ENCODE measurements at places on chromosomes 3 and 15.

GRCh38 chr3:72633534-72633933 is 214.7 kb downstream of the SHQ1 start:
- DNase-seq: no peak

DNA sequence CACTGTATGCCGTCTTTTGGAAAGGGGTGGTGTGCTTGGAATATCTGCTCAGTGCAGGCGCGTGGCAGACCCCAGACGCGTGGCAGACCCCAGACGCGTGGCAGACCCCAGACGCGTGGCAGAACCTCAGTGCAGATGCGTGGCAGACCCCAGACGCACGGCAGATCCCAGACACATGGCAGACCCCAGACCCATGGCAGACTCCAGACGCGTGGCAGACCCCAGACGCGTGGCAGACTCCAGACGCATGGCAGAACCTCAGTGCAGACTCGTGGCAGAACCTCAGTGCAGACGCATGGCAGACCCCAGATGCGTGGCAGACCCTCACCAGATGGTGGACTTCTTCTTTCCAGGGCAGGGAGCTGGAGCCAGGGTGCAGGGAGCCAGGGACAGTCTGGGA is 637 bp upstream of the MUC4 start:
- no peak for DNase-seq

- DNase-seq: peak; percentile 26
Measured at GRCh38 chr3:126752303-126753190, 48.5 kb downstream of the CHCHD6 start.

GRCh38 chr15:68930268-68931022 is at the start of gene SPESP1:
TSS of gene SPESP1 (plus strand) at chr15:68930525. CDS start at chr15:68930654, 129 bp downstream.
- no peak for DNase-seq

GRCh38 chr15:25864966-25865365 is 1.8 kb upstream of the ATP10A start:
- no peak for DNase-seq

DNA sequence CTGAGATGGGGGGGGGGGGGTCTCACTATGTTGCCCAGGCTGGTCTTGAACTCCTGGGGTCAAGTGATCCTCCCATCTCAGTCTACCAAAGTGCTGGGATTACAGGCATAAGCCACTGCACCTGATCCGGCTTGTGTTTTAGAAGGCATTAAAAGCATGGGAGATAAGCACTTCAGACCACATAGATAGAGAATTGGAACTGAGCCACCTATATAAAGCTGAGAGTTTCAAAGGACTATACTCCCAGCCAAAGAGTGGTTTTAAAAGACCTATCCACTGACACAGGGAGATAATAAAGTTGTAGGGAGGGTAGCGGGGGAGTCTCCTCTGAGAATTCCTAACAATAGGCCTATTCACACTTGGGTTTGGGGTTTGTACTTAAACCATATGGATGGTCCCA is 34.8 kb downstream of the DENND4A start:
- no peak for DNase-seq

DNA sequence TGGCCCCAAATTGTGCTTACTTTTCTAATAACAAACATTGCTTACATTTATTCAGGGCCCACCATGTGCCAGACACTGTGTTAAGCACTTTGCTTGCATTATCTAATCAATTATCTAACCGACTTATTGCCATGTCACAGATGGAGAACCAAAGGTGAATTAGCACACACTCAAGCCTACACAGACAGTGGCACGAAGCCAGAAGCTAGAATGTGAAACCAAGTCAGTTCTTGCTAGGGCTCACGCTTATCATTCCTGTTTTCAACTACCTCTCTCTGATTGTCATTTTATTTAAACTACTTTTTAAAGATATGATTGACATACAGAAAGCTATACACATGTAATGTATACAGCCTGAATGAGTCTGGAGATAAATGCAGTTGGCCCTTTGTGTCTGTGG is 215.7 kb upstream of the CFAP20DC start:
- DNase-seq: no peak

- no peak for DNase-seq
Measured at GRCh38 chr15:72559781-72560180, 85.7 kb downstream of the ARIH1 start.

DNA sequence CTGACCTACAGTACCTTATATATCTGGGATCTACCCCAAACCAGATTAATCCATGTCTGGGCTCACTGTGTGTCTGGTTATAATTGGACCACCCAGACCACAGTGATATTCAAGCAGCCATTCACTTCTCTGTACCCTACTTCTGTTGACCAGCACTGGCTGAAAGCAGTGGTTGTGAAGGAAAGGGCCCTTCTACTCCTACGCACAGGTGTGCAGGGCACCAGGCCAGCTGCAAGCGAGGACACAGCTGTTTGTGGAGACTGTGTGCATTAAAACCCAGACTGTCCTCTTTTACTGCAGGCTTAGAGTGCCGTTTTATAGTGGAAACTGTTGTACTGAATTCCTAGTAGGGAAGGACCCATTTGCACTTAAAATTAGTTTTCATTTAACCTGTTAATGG is 29.5 kb downstream of the CTDSPL start:
- DNase-seq: no peak

- DNase-seq: no peak
Measured at GRCh38 chr3:22922317-22922716, 280.8 kb upstream of the UBE2E2 start.

- no peak for DNase-seq
Measured at GRCh38 chr3:159045279-159045885, 243.5 kb downstream of the MFSD1 start.

- DNase-seq: no peak
Measured at GRCh38 chr3:59545374-59545773, 495.5 kb upstream of the CFAP20DC start.

GRCh38 chr3:55405436-55405835 is 81.7 kb downstream of the WNT5A start:
- DNase-seq: no peak

DNA sequence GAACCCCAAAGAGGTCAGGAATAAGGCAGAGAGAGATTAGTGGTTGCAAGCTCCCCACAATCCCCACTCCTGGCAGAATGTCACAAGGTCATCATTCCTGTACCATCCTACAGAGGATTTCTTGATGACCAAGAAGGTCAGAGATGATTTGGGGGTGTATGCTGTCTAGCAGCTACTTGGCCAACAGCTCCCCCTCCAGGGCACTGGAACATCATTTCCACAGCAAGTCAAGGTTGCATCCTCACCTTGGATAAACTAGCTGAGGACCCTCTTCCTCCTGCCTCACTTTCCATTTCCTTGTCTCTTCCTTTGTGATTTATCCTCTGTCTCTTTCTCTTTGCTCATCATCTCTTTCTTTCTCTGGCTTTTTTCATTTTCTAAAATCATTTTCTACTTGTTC is 106.3 kb downstream of the PROS1 start:
- DNase-seq: no peak

GRCh38 chr15:59819092-59819491 is 130.0 kb upstream of the BNIP2 start:
- peak; percentile 10 for DNase-seq

DNA sequence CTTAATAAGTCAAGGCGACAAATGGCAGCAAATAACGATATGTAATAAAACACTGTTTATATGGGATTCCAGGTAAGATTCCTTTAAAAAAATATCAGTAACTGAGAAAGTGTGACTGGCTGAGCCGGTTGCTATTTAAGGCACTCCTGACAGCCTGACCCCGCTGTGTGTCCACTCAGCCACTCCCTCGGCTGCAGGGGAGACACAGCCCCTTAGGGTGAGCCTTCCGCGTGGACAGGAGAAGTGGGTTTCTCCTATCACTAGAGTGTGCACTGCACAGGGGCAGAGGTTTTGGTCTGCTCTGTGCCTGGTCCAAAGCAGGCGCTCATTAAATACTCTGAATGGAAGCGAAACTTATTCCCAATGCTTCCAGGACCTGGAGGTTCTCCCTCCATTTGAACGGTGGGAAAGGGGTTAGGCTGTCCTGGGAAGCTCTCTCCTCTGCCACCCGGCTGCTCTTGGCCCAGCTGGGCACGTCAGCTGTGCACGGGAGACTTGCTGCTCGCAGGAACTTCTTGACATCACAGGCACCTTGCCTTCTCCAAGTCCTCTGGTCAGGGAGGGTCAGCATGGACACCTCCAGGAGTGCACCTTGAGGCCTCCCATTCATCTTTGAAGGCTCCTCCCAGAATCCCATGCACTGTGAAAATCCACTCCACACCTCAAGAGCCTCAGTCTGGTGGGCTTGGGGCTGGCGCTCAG is 43.3 kb upstream of the SLCO2A1 start:
- DNase-seq: no peak

DNA sequence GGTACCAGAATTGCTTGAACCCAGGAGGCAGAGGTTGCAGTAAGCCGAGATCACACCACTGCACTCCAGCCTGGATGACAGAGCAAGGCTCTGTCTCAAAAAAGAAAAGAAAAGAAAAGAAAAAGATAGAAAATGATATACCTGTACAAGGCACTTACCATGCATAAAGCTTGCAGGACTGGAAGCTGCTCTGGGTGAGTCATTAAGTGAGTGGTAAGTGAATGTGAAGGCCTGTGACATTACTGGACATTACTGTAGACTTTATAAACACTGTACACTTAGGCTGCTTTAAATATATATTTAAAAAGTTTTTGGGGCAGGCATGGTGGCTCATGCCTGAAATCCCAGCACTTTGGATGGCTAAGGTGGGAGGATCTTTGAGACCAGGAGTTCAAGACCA is 99.2 kb downstream of the SLMAP start:
- no peak for DNase-seq

- no peak for DNase-seq
Measured at GRCh38 chr15:39473298-39473947, 107.5 kb upstream of the THBS1 start.

DNA sequence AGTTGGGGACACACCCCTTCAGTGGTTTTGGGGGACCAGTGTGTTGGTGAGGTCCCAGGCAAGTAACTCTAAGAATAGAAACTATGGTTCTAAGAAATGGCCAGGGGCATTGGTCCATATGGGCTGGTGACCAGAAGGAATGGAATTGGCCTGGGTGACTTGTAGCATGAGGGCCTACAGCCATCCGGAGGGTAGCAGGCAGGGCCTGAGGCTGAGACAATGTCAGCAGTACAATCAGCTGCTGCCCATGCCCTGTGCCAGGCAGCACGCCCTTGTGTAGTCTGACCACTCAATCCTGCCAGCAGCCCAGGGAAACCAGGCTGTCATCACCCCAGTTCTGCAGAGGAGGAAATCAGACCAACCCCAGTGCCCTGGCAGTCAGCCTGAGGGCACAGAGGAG is 100.6 kb downstream of the DNAJB8 start:
- no peak for DNase-seq

DNA sequence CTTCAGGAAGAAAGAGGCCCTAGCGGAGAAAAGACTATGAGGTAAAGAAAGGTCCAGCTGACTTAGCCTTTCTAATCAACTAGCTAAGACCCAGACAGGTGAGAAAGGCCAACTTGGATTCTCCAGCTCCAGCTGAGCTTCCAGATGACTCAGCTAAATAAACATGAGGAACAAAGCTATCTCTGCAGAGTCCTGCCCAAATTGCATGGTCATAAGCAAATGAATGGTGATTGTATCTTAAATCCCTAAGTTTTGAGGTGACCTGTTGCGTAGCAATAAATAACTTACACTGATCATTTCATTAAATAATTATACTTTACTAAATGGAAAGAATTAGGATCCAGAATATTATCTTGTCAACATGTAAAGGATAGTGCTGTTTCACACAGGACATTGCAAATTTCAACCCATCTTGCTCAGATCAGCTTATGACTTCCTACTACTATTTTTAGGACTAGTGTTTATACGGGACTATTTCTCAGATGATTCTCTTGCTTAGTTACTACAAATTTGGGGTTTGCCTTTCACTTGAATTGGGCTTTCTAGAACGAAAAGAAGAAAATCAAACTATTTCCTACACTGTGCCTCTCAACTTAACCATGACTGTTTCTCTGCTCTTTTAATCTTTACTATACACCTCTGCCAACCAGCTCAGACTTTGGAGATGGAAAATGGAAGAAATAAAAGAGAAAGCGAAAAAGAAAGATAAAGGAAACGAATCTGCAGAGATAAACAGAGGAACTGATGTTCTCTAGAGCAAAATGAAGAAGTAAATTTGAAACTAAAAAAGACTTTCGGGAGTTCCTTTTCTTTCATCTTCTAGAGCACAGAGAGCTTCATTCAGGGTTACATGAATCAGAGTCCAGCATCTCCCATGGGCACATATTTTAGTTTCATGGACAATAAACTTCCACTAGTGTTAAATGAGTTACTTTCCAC is 6.6 kb upstream of the ADGRG7 start:
- DNase-seq: no peak

DNA sequence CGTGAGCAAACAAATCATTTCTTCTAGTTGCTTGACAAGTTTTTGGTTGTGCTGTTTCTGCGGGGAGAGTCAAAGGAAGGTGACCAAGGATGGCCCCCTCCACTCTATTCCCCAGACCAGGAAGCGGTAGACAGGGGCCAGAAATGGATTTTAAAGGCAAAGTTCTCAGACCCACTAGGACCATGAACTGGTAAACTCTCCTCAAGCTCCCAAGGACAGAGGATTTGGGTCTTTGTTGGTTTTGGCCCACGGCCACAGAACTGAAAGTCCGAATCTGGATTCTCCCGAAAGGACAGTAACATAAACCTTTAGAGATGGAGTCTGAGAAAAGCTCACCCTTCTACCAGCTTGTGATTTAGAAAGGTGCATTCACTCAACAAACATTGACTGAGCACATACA is 85.9 kb upstream of the C2CD4B start:
- no peak for DNase-seq

GRCh38 chr3:15345066-15345607 is 12.8 kb upstream of the SH3BP5 start:
- peak; percentile 48 for DNase-seq

DNA sequence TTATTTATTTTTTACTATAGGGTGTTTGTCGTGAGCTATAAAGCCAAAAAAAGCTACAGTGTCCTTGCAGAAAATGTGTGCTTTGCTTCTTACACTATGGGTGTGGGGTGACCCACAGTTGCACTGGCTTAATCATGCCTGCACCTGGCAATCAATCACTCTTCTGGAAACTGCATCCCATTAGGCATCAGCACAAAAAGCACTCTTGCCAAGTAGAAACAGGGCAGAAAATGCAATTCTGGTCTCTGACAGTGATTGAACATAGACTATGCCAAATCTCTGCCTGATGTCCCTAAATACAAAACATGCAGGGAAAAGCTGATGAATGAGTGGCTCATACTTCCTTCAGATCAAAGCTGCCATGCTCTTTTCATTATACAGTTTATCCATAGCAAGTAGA is 30.4 kb upstream of the PLAAT1 start:
- no peak for DNase-seq

GRCh38 chr3:88984832-88985231 is 122.6 kb upstream of the EPHA3 start:
- DNase-seq: no peak

Data from NCI-H2107 (cell line).